ENCODE measurements at places on chromosomes 4 and X.

DNA sequence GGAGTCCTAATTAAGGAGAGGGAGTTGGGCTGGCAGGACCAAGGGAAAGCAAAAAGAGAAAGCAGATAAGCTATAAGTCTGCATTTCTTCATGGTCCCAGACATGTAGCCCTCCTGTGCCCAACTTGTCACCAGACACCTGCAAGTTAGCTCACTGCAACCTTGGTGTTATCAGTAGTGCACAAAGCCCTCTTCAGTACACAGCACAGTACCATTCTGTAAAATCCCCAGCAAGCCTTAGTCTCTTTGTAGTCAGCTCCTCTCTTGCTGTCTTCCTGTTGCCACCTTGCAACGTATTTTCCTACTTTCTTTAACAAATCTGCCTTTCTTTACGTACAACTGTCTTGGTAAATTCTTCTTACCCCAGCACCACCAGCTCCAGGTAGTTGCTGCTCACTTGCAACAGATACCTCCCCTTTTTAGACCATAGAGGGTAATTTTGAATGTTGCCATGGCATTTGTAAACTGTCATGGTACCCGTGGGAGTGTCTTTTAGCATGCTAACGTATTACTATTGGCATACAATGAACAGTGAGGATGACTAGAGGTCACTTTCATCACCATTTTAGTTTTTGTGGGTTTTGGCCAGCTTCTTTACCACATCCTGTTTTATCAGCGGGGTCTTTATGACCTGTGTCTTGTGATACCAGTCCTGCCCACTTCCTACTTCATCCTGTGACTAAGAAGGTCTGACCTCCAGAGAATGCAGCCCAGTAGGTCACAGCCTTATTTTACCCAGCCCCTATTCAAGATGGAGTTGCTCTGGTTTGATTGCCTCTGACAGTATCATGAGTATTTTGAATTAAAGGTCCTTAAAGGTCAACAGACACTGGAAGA, 28.3 kb upstream of the AP1S2 start:
- ATAC-seq: peak; percentile 81

GRCh38 chr4:112170451-112170993, 25.3 kb downstream of the FAM241A start:
- peak; percentile 80 for ATAC-seq

DNA sequence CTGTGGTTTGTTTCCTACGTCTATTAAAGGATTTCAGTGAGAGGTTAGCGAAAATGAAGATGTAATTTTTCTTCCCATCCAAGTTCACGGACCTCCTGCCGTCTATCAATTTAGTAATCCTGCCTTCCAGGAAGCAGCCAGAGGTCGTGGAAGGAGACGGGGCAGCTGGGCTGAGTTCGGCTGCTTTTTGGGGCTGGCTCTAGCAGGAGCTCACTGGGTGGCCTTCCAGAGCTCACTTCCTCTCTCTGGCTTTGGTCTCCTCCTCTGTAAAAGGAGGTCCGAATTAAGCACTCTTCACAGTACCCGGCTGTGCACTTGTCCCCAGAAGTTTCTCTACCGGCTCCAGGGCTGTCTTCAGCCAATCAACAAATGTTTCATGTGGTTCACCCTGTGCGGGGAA, 295.4 kb downstream of the BCOR start:
- no peak for ATAC-seq

DNA sequence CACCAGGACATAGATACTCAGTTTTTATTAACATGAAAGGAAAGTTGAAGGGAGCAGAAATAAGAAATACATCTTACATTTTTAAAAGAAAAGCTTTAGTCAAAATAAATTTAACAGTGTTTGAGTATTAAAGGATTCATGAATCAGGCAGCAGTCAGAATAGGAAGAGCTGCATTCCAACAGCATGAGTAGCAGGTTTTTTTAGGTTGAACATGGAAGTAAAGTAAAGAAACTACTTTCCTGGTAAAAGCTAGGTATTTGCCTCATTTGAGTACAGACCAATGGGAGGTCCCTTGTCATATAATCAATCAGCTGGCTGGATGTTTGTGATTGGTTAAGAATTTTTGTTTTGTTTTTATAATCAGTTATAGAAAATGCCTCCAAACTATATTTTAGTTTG, 645.9 kb upstream of the INTU start:
- ATAC-seq: no peak

- no peak for ATAC-seq
These were observed 1235.0 kb upstream of the TENM3 start for GRCh38 chr4:181008164-181008563.

DNA sequence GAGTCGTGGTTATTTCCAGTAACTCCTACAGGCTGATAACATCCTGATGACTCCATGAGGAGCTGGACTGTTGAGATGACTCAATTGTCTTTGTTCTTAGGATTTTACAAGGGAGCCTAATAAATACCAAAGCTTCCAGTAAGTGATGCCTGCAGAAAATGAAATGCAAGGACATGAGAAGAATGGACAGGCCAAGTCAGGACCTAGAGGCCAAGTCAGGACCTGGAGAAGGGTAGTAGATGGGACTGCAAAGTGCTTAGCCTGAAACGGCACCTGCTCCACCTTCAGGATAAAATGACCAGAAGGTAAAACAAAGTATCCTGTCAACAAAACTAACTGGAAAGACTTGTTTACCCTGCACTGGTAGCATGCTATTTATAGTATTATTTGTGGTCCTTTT, 6.4 kb upstream of the SLC10A6 start:
- ATAC-seq: no peak

GRCh38 chrX:46831765-46832327, 5.0 kb upstream of the RP2 start:
- ATAC-seq: peak; percentile 65

DNA sequence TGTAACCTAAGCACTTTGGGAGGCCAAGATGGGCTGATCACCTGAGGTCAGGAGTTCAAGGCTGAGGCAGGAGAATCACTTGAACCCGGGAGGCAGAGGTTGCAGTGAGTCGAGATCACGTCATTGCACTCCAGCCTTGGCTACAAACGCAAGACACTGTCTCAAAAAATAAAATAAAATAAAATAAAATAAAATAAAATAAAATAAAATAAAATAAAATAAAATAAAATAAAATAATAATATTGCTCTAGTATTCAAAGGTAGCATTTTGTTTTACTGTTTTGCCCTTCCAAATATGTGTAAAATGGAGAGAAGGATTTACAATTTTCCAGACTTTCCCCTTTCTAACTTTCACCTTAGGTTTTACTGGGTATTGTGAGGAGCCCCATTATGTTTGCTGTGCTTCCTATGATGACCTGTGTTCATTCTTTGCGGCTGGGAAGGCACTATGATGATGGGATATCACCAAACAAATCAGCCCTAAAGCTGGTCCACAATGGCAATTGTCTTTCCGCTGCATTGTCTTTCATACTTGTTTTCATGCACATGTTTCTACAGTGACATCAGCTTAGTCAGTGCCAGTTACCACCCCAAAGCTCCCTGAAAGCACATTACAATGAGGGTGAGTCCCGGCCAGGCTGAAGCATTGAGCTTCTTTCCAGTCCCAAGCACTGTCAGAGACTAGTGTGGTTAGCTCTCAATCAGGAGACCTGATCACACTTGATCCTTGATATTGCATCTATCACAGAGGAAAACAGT, 50.8 kb downstream of the DTHD1 start:
- ATAC-seq: peak; percentile 89

DNA sequence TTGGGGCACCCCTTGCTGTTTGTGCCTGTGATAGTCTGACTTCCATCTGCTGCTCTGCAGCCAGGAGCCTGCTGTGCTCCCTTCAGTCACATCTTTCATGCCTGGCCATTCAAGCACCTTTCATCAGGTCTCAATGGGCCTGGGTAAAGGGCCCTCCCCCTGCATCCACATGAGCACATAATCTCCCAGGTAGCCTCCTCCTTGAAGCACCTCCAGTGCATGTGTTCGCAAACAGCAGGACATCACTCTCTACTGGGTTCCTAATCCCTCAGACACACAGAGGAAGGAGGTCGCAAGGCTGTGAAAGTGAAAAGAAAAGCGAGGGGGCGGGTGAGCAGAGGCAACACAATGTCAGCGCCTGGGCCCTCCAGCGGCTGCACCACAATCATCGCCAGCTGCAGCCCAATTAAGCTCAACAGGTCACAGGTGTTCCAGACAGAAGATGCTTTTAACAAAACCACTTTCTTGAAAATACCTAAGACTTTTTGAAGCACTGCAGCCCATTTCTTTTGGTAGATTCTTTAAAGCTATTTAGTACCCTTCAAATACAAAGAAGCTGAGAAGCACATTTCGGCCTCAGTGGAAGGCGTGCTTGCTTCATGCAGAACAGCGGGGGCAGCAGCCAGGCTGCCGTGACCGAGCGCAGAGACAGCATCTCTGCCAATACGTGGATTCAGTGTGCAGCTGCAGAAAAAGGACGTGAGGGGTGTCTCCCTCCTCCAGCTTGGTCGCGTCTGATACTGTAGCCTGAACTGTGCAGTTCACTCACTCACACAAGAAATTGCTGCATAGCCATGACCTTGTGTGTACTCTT, 92.2 kb upstream of the SPRY1 start:
- no peak for ATAC-seq

DNA sequence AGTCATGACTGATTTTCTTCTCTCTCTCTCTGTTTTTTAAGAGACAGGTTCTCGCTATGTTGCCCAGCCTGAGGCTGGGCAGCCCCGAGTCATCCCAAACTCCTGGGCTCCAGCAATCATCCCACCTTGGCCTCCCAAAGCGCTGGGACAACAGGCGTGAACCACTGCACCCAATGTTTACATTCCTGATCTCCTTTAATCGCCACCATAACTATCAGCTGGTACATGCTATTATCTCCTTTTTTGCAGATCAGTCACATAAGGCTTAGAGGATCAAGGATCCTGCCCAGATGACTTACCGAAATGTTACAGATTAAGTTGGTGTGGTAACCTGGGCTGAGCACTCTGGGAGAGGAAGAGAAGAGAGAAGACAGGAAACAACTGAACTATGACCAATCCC, 1.5 kb upstream of the USP46 start:
- no peak for ATAC-seq

GRCh38 chrX:100341142-100341510, 68.9 kb downstream of the PCDH19 start:
- ATAC-seq: no peak

- ATAC-seq: peak; percentile 57
These were observed 15.8 kb downstream of the ART3 start for GRCh38 chr4:76090241-76090691.

DNA sequence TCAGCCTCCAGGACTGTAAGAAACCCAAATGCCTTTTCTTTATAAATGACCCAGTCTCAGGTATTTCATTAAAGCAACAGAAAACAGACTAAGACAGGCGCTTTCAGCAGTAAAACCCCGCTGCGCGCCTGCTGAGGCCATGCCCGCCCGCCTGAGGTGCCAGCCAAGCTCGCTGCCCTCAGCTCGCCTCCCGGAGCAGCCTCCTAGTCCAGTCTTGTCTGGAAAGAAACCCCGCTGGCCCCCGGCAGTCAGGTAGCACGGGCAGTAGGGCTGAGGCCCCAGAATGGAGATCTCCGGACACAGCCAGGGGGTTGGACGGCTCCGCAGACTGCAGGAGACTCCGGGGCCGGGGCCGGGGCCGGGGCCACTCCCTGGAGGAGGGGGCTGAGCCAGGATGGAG, 31.7 kb downstream of the ZFYVE28 start:
- no peak for ATAC-seq

DNA sequence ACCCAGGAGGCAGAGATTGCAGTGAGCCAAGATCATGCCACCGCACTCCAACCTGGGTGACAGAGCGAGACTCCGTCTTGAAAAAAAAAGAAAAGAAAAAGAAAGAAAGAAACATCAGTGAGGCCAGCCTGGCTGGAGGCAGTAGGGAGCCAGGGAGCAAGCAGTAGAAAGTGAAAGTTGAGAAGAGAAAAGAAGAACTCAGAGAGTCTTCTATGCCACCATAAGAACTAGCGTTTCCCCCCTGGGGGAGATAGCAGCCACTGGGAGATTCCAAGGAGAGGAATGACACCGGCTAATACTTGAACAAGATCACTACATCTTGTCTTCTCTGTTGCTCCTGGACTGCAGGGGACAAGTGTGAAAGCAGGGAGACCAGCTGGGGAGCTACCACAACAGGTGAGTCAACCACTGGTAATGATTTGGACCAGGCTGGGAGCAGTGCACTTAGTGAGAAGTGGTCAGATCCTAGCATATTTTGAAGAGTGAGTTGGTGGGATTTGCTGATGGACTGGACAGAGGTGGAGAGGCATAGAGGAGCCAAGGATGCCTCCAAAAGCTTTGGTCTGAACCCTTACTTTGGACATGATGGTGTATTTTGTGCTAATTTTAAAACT, 33.4 kb downstream of the SLC2A9 start:
- ATAC-seq: no peak

DNA sequence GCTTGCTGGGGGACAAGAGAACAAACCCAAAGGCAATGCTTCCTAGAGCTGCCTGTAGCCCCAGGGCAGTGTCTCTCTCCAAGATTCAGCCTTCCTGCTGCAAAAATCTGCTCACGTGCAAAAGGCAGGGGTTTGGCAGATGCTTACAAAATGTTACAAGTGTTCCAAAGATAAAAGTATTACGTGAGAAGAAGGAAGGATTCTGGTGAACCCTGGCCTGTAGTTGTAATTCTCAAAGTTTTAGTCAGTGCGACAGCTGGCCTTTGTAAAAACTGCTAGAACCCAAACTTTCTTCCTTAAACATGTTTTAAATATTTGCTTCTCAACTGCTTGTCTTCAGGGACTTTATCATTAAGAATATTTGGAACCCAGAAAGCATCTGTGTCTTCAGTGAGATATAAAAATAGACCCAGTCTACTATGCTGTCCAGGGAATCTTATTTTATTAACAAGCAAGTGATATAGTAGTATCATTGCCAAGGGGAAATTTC, 232.3 kb downstream of the FRMPD4 start:
- ATAC-seq: no peak

DNA sequence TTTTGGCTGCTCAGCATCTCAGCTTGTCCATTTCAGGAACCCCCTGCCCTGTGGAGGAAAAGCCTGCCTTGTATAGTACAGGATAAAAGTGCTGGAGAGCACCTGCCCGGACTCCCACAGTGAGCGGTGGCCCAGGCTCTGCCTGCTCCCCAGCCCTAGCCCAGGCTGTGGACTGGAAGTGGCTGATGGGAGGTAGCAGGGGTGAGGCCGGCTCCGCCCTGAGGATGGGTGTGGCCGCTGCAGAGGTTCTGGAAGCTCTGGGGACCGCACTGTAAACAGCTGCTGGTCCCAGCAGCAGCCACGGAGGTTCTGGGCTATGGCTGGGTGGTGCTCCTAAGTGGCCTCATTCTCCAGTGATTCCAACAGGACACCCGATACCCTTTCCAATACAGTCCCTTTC, 56.6 kb upstream of the HELT start:
- no peak for ATAC-seq

GRCh38 chrX:105349476-105349875, 129.0 kb upstream of the TEX13A start:
- no peak for ATAC-seq

GRCh38 chr4:167717495-167717894, 374.8 kb upstream of the ANXA10 start:
- no peak for ATAC-seq

GRCh38 chr4:25321703-25322102, 9.1 kb downstream of the ZCCHC4 start:
- ATAC-seq: peak; percentile 54

- peak; percentile 70 for ATAC-seq
These were observed 615 bp downstream of the NEXMIF start for GRCh38 chrX:74924449-74925224.

- ATAC-seq: no peak
These were observed 81.8 kb upstream of the MAGEA4 start for GRCh38 chrX:151830911-151831310.
